ENCODE measurements at places on chromosomes 11 and 22.

DNA sequence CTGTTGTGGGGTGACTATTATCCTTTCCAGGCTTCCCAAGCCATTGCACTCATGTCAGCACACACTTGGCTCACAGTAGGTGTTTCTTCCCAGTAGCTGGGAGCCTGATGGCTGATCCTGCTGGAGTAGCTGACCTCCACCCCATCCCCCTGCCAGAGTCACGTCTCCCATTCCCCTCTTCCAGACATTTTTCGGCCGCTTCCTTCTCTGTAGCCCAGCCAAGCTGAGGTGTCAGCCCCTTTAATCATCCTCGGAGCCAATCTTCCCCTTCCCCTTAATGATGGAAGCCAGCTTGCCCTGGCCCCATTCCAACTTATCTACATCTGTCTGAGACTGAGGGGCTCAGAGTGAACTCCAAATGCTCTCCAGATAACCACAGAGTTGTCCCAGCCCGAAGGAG is 550.7 kb downstream of the MN1 start:
- DNase-seq, result no peak

DNA sequence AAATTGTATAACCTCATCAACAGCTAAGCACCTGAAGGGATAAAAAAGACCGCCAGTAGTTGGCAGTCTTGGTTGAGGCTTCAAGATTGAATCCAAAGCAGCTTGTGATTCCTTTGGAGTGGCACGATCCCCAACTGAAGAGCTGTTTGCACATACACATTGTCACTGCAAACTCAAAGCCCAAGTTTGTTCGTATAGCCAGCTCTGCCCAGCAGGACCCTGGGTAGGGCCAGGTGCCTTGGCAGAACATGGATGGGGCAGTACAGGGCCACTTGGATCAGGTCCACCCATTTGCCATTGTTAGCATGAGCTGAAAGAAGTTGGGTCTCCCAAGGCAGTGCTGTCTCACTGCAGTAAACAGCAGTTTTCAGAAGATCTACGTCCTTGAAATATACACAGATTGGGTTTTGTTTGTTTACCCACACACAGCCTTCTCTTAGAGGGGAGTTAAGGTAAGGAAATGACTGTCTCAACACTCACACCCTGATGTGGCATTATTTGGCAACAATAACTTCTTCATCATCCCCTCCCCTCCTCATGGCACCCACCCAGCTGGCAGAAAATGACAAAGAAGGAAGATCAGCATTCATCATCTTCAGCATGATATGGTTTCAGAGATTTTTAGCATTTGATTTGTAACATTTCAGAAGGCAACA is 132.9 kb downstream of the COMMD9 start:
- no peak for DNase-seq

GRCh38 chr11:127789927-127790326 is 789.4 kb upstream of the KIRREL3 start:
- DNase-seq, result no peak

DNA sequence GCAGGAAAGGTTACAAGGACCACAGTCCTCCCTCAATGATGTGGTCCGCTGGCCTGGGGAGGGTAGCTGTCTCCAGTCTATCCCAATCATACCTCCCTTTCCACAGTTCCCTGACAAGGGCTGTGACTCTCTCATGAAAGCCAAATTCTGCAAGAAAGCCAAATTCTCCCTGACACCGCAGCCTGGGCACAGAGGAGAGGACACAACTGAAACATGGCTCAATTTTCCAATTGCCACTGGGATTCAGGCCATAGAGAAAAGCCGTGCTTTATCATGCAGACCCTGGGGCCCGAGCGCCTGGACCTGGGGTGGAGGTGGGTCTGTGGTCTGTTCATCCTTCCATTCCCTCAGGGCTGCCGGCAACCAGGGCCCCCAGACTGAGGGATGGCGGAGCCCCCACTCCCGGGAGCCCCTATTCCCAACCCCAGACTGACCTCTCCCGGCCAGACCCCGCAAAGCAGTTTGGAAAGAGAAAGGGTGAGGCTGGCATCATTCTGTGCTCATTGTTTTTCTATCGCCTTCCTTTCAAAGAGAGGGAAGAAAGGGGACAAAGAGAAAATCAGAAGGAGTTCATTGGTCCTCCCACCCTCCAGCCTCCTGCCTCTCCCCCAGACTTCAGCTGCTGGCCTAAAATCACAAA is 239.5 kb downstream of the BUD13 start:
- DNase-seq, result no peak

DNA sequence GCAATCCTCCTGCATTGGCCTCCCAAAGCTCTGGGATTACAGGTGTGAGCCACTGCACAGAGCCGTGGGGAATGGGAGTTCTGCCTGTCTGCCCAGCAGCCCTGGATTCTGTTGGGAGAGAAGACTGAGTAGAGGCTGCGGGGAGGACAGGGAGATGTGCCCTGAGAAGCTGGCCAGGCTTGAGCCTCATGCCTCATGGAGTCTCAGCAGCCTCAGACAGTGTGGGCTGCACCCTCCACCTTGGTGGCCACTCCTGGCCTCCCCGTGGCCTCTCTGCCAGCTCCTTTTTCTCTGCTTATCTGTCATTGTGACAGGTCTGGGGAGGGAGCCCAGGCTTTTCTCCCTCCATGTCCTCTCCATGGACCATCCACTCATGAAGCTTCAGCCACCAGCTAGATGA is 43.2 kb downstream of the DKK3 start:
- no peak for DNase-seq

Measured in activated T-cell treated with anti-CD3 and anti-CD28 coated beads, Interleukin-2, amount 50 U/mL, for 48 hours (primary cell).